NCI-H2029 treated with DMSO at 0.1 percent for 48 hours (cell line): ENCODE measurements at places on chromosomes 7 and 10.

GRCh38 chr7:98223898-98224700, 12.9 kb downstream of the BHLHA15 start:
- DNase-seq = no peak

DNA sequence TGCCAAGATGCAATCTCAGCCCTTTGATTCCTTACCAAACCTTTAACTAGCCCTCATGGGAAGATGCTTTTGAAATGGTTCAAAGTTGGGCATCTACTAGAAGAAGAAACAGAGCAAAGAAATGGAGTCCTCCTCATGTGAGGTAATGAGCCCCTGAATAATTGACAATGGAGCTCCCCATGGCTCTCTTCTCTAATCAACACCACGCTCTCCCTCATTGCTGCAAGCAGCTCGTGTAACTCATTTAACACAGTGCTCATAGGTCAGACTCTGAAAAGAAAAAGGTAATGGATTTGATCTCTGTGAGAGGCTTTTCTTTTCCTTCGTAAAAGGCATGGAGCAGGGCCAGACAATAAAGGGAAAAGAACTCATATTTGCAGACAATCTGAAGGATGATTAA, 312.8 kb downstream of the PHTF2 start:
- no peak for DNase-seq

GRCh38 chr10:13660551-13660920, 73.8 kb downstream of the PRPF18 start:
- no peak for DNase-seq

GRCh38 chr10:101841826-101842225, 1.8 kb downstream of the KCNIP2 start:
- DNase-seq = no peak

DNA sequence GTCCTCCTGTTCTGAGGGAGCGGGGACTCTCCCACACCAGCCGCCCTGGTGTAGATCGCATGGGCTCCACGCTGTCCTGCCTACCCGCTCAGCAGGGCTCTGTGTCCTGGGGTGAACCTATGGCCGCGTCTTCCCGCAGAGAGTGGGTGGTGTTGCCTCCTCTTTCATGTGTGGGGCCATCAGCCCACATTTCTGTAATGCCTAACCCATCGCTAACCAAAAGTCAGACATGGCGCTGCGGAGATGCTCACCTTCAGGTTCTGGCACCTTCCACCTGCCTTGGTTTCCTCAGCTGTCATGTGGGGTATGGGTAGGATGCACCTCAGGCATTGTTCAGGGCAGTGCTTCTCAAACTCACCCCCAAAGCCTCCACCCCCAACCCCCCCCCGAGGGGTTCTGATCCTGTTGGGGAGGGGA, 50.5 kb upstream of the CAMK2B start:
- no peak for DNase-seq

GRCh38 chr7:24595671-24596418, 22.6 kb downstream of the PALS2 start:
- no peak for DNase-seq

- DNase-seq = no peak
These were observed 255.3 kb downstream of the CELF2 start for GRCh38 chr10:11272915-11273389.

DNA sequence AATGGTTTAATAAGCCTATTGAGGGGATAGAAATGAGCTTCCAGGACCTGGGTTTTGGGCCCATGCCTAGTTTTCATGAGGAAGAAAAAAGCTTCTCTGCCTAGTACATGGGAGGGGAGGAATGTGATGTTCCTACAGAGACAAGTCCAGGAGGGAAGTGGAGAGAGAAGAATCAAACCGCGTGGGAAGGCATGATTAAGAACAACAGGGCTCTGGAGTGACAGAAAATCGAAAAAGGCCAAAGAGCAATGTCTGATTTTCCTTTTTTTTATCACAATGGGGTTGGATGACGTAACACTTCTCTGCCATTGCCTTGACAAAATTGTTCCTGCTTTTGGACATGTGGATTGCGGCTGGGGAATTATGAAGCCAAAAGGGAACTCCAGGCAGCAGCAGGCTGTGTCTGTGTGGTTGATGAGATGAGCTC, 258.6 kb downstream of the CXCL12 start:
- no peak for DNase-seq

DNA sequence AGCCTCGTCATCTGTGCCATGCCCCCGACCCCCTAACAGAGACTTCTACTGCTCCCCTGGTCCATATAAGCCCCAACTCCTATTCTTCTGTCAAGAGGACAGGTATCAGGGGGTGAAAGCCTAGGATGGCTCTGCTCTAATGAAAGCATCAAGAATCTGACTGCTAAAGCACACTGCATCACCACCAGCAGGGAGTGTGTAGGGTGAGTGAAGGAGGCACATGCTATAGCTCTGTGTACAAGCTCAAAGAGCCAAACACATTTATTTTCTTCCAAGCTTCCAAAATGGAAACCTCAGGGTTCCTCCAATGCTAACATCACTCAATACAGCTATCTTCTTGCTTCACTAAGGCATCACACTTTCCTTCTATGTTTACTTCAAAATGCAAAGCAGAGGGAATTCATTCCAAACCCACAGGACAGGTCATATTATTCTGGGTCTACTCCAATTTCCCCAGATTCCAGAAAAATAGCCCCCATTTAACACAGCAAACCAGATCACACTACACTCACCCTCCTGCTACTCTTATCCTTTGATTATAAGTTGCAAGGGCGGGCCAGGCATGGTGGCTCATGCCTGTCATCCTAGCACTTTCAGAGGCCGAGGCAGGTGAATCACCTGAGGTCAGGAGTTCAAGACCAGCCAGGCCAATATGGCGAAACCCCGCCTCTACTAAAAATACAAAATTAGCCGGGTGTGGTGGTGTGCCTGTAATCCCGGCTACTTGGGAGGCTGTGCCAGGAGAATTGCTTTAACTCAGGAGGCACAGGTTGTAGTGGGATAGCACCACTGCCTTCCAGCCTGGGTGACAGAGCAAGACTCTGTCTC, 36.6 kb downstream of the RHEB start:
- DNase-seq = no peak

DNA sequence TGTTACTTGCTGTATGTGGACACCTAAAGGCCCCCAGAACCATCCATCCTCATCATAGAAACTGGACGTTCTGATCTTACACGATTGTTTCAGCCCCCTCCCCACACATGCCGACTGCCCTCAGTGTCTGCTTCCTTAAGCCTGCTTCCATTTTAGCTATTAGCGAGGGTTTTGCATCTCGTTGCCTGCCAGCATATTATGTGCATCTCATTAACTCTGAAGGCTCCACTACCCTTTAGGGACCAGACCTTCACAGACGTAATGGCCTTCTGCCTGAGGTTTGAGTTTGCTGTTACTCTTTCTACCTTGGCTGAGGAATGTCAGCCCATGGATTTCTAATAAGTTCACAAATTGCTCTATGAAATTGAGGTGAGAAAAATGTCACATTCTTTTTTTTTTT, 53.9 kb upstream of the LRGUK start:
- DNase-seq = no peak

- DNase-seq = no peak
These were observed 178.2 kb upstream of the ITGB1 start for GRCh38 chr10:33136271-33136670.

DNA sequence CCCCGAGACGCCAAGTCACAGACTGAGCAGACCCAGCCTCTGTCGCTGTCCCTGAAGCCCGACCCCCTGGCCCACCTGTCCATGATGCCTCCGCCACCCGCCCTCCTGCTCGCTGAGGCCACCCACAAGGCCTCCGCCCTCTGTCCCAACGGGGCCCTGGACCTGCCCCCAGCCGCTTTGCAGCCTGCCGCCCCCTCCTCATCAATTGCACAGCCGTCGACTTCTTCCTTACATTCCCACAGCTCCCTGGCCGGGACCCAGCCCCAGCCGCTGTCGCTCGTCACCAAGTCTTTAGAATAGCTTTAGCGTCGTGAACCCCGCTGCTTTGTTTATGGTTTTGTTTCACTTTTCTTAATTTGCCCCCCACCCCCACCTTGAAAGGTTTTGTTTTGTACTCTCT, 215.6 kb downstream of the TCF7L2 start:
- DNase-seq = no peak

DNA sequence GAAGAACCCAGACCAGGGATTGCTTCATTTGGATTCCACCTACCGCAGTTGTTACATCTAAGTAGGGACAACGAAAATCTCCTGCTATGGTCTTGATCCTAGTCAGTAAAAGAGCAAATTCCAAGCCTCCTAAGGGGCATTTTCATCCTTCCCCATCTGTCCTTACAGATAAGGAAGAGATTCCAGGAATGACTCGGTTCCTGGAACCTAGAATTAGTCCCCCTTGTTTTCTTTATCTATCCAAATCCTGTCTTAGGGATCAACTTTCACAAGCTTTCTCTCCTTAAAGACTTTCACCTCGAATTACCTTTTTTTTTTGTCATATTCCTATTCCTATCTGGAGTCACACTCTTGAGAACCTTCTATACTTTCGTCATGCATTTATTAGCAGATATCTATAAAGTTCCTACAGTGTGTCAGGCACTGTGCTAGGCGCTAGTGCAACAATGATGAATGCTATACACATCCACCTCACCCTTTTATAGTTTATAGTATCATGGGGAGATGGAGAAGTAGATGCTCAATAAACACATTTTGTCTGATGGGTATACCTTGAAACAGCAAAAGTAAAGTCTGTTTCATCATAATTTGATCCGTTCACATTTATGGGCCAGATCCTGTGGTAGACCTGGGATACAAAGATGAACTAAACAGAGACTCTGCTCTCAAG, 39.2 kb downstream of the LAMB4 start:
- DNase-seq = no peak

- no peak for DNase-seq
These were observed 174.8 kb upstream of the MKI67 start for GRCh38 chr10:128301051-128301450.

GRCh38 chr7:97020601-97020995, 4.0 kb downstream of the DLX5 start:
- no peak for DNase-seq

GRCh38 chr10:67790534-67791408, 47.2 kb downstream of the DNAJC12 start:
- DNase-seq = no peak

DNA sequence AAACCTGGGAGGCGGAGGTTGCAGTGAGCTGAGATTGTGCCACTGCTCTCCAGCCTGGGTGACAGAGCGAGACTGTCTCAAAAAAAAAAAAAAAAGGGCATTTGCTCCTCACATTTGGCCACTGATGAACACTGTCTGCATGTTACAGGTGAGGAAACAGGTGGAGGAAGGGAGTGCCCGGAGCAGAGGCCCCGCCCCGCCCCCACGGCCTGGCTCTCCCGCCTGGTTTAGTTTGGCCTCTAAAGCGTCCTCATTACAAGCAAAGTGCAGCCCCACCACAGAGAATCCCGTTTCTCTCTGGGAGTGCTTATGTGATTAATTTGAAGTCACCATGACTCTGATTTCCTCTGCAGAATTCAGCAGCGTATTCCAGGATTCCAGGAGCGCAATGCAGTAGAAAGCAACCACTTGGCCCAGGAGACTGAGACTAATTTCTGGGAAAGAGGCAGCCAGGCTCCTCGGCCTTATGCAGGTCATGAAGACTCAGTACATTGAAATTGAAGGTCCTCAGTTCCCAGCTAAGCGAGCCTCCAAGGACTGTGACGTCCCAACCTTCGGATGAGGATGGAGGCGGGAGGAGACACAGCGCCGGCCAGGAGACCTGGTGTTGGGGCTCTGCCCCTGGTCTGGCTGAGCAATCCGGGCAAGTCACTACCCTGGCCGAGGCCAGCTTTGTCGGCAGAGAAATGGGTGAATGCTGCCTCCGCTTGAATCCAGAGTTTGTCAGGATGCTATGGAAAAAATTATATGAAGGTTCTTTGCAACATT, 44.7 kb downstream of the RBM17 start:
- DNase-seq = no peak

- no peak for DNase-seq
These were observed 96.1 kb downstream of the FAM107B start for GRCh38 chr10:14678637-14679036.
